ENCODE measurements at places on chromosomes 7 and 10.

DNA sequence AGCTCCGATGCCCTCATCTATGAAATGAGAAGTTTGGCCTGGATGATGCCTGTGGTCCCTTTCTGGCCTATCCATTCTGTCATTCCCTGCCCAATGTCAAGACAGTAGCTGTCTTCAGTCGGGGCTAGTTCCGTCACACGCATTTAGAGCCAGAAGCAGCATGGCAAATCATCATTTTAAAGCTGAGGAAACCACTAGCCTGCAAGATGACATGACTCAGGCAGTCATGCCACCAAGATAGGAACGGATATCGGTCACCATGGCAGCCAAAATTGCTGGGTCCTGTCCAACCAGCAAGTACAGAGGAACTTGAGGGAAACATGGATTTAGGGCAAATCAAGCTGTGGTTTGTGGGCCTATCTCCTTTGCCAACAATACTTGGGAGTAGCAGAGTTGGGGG lies 64.5 kb upstream of the MRLN start:
- DNase-seq = no peak

- no peak for DNase-seq
These were observed 31.1 kb downstream of the PLXDC2 start for GRCh38 chr10:19847321-19847720.

DNA sequence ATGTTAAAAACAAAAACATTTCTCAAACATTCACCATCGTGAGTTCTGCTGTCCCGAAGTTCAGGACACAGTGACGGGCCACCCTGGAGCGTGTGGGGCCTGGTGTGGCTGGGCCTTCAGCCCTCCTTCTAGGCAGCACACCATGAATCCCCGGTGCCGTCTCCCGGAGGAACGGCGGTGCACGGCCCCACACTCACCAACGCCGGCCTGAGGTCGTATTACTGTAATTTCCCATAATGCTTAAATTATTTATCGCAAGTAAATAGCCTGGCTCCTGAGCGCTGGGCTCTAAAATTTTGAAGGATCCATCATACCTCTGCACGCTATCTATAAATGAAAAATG lies 1.4 kb downstream of the STK32C start:
- DNase-seq = no peak

DNA sequence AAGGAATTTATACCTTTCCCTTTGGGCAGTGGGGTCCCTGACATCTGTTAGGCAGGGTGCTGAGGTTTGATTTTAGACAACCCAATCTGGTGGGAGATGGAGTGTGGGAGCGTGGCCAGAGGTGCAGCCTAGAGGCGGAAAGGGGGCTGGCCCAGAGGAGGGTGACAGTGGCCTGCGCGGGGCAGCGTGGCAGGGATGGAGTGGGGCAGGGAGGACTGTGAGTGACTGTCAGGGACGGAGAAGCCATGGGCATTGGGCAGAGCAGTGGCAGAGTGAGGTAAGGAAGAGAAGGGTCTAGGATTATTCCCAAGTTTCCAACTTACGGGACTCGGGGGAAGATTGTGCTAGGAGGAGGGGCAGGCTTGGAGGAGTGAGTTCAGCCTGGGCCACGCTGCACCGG lies 181.9 kb downstream of the CCDC3 start:
- DNase-seq = no peak

- no peak for DNase-seq
These were observed 139.7 kb downstream of the TMEM26 start for GRCh38 chr10:61313460-61313859.

DNA sequence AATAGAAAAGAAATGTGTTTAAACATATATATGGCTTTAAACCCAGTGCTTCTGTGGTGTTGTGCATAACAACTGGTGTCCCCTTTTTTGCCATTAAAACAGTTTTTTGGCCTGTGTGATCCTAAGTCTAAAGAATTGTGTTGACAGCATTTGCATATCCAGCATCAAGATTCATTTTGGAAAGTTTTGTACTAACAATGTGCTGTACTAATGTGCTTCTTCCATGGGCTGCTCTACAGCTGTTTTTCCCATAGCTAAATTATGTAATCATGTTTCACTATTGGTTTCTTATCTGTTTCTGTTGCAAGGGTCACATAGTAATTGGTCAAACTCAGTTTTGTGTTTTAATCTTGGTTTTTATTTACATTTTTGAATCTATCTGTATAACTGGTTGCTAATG lies 5.5 kb downstream of the CNNM2 start:
- no peak for DNase-seq

DNA sequence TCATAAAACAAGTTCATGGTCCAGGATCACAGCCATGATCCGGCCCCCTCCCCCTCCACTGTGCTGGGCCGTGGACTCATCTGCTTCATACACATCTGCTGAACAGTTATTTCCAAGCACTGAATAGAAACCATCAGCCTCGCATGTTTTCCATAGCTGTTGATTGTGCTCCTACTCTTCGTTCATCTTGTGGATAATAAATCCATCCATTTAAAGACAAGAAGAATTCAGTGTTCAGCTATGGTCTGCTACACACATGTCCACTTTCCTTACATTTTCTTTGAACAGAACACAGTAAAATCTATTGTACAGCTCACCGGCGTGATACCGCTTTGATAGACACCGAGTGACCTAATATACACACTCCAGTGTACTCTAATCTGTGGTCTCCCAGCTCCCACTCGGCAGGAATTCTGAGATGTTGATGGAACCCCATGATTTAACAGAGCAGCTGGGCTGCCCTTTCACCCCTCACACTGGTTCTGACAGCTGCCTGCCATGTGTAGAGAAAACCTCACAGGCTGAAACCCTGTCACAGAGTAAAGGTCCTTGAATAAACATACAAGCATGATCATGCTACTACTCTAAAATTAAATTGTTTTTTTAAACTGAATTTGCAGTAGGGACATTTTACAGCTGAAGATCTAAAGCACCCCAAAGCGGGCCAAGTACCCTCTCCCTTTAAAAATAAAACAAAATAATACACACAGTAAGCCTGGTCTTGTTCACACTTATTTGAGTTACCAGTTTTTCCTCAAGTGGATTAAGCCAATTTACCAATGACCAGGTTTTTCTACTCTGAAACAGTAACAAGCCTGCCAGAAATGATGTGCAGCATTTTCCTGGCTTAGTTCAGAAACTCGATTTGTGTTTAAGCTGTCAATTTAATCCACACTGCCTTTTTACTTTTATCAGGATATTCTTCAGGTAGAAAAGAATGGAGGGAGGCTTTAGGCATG lies 95.1 kb upstream of the FZD1 start:
- DNase-seq = no peak

DNA sequence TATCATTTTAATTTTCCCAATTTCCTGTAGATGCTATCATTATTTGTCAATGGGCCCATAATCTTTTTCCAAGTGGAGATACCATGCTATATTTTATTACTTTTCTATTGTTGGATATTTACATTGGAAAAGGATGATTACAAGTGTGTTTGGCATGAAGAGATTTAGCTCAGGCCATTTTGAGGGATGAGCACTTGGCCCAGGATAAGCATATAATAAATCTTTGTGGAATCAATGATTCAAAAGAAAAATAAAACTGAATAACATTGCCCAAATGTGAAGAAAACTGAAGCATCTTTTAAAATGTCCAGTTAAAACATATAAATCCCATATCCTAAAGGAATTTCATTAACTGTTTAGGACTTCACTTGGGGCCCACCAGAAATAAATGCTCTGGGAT lies 260.9 kb upstream of the BMPER start:
- no peak for DNase-seq

- DNase-seq = no peak
These were observed 322.7 kb downstream of the RPS24 start for GRCh38 chr10:78356291-78356900.

DNA sequence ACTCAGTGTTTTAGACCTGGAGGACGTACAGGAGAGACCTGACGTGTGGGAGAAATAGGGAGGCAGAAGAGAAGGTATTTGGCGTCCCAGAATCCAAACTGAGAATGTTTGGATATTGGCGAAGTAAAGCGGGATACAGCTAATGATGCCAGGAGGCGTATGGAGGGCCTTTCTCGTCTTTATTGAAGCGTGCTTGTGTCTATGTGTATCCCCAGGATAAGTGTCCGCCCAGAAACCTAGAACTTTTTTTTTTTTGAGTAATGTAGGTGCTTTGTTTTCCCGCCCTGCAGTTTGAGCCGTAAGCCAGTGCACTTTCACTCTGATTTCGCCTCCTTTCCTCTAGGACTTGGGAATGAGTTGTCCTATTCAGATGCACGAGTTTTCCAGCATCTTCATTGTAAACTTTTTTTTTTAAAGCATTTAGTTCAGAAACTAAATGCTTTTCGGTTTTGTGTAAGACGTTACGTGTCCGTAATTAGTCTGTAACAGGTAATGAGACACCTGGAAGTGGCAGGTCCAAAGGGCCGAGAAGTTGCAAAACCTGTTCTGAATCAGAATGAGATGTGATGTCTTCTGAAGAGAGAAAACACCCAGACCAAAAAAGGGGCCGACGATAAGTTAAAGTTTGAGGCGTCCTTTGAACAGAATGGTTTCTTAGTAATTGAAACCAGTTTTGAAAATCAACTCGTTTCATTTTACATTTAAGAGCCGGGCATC lies 746 bp downstream of the ARL5B start:
- no peak for DNase-seq

DNA sequence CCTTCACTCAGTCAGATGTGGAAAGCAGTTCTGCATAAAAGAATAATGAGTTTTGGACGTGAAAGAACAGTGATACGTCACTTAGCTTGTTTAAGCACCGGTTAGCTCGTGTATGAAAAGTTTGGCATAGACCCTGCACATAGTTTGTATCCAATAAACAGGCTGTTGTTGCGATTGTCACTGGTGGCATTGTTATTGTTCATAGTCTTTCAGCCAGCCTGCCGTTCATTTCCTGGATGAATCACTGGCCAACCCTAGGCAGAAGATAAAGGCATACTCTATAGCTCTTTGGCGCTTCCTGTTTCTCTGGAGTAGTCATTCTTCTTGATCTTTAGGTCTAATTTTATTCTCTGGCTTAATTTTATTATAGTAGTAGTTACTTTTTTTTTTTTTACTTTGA lies 57.8 kb upstream of the ANKRD30A start:
- no peak for DNase-seq

DNA sequence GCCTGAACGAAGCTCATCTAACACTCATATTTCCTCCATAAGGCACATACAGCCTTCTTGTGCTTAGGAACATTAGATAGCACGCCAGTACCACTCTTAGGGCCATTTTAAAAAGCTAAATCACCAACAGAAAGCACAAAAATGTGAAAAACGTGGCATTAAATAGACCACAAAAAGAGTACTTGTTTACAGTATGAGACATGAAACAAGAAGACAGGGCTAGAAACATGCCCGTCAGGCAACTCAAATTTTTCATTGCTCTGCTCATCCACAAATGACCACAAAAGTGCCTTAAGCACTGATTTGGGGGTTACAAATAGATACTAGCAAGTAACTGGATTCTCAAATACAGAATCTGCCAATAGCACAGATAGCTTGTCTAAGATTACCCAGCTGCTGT lies 67.8 kb downstream of the ELMO1 start:
- no peak for DNase-seq

GRCh38 chr7:50940621-50941020 lies 157.9 kb upstream of the GRB10 start:
- DNase-seq = no peak

- DNase-seq = no peak
These were observed 244.8 kb downstream of the KCNMA1 start for GRCh38 chr10:77392851-77393250.

DNA sequence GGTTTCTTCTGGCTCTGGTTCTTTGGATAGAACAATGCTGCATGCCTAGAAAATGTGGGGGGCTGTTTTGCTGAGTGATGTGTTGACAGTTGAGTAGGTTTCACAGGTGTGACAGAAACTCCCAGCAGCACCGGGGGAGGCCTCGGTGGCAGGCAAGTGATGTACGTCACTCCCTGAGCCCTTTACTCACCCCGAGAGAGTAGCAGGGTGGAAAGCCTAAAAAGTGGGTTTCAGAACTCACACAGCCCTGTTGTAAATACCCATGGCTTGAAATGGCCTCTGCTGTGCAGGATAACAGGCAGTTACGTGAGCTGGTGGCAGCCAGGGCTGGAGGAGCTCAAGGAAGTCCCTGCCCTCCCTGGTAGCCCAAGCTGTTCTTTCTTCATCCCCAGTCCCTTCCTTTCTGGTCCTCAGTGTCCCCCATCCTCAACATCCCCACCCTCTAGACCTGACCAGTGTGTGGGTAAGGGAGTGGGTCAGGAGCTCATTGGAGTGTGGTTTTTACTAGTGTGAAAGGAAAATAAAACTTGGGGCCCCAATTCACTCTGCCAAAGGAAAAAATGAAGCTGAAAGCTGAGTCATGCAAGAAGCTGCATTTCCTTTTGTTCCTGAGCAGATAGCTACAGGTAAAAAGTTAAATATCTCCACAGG lies 258.1 kb downstream of the STK31 start:
- DNase-seq = no peak

- DNase-seq = no peak
These were observed 32.4 kb downstream of the GPRIN2 start for GRCh38 chr10:46523962-46524471.

DNA sequence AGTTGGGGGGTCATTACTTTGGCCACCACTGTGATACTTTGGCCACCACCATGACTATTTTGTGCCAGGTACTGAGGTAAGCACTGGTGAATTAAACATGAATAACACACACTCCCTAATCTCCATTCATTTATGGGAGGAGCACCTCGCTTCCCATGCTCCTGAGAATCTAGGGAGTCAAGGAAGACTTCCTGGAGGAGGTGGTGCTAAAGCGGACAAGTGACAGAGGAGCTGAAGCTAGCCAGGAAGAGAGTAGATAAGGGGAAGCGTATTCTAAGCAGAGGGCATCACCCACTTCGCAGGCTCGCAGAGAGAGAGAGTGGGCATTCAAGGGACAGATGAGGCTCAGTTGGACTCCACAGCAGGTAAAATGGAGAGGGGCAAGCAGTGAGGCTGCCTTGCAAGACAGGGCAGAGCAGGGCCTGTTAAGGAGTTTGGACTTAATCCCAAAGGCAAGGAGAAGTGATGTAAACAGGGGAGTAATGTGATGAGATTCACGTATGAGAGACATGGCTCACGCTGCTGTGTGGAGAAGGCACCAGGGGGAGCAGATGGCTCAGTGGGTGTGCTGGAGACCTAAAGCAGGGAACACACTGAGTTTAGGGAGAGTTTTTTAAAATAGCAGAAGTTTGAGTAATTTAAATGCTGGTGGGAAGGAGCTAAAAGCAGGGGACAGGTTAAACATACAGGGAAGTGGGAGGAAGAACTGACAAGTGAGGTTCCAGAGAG lies 21.3 kb upstream of the TMEM248 start:
- no peak for DNase-seq

Data from stimulated activated naive CD4-positive, alpha-beta T cell (primary cell).